Breast epithelium (tissue), 4 donors: ENCODE measurements at places on chromosomes 4 and X. TPM values are rescaled to one million over a fixed set of nuclear protein-coding genes. Genes with fewer than 3 reads are reported as not detected.

BMP3 gene
- total RNA-seq = 0.98 TPM

DNA sequence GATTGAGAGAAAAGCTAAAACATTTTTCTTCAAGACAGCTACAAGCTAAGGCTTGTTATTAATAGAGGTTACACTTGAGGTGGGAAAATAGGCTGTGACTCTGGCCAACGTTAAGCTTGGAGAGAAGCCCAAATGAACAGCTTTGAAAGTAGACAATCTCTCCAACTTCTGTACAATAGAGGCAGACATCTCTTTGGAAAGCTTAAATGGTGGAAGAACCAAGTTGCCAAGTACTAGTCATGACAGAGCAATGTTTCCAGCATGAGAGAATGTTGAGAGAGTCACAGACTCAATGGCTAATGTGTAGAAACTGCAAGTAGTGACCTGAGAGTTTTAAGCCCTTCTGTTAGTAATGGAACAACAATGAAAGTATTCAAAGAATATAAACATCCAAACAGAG lies 298.1 kb downstream of the INPP4B start:
- H3K27me3 ChIP-seq = no peaks in the 10 kb centered on the region
- no peaks in the 10 kb centered on the region for H3K36me3 ChIP-seq
- no peak overlapping the region for H3K27ac ChIP-seq
- no peaks in the 10 kb centered on the region for H3K4me1 ChIP-seq

- no peaks in the 10 kb centered on the region for H3K4me1 ChIP-seq
- no peak overlapping the region for H3K4me3 ChIP-seq
- no peaks in the 10 kb centered on the region for H3K27me3 ChIP-seq
- DNase-seq = no peak
- no peak overlapping the region for H3K27ac ChIP-seq
Measured at GRCh38 chr4:62670514-62670913, 1470.4 kb downstream of the ADGRL3 start.

TECRL gene
- total RNA-seq = not detected

DNA sequence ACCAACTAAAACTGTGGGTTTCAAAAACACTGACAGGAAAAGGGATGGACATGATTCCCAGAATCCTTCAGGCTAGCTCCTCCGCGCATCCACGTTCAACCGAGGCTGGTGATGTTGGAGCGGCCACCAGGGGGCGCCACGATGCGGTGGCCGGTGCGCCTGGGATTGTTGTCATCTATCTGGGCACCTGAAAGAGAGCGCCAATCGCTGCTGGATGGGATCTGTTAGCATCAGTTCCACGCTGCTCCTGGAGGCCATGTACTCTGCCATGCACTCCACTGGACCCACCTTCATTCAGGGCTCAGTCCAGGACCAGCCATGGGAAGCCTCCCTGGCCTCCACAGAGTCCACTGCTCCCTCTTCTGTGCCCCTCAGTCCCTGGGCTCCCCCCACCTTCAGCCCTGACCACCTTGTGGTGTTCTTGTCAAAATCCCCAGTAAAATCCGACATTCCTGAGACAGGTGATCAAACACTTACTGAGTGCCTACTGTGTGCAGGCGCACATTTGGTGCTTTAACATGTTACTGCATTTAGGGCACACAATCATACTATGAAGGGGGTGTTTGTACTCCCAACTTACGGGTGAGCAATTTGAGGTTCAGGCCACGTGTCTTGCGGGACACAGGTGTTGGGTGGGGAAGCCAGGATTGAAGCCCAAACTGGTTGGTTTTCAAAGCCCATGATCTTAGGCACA lies 71.1 kb downstream of the CRMP1 start:
- H3K36me3 ChIP-seq = no peaks in the 10 kb centered on the region
- H3K4me1 ChIP-seq = no peaks in the 10 kb centered on the region
- no peak overlapping the region for H3K27ac ChIP-seq
- no peak overlapping the region for H3K4me3 ChIP-seq

DNA sequence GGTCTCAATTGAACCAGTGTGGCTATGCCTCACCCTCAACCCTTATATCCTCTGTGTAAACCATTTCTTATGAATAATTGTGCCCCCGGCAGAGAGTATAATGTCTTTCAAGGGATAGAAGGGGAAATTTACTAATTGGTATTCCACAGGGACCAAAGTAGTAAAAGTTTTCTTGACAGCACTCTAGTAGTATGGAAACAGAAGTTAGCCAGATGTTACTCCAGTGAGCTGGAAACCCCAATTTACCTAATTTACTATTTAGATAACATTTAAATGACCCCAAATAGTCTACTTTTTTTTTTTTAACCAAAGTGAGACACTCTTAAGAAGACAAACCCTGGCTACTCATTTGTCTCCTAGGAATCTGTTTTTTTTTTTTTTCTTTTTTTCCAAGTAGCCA lies 32.3 kb downstream of the DTHD1 start:
- H3K36me3 ChIP-seq = no peaks in the 10 kb centered on the region
- no peak overlapping the region for H3K4me3 ChIP-seq
